Activated CD8-positive, alpha-beta memory T cell treated with anti-CD3 and anti-CD28 coated beads, Interleukin-2, amount 10 ng/mL, durations not matched to agents 7 days and 5 days (primary cell): ENCODE measurements at places on chromosomes 3 and 15.

GRCh38 chr3:29064085-29064484 lies 216.8 kb upstream of the RBMS3 start:
- no peak for DNase-seq

DNA sequence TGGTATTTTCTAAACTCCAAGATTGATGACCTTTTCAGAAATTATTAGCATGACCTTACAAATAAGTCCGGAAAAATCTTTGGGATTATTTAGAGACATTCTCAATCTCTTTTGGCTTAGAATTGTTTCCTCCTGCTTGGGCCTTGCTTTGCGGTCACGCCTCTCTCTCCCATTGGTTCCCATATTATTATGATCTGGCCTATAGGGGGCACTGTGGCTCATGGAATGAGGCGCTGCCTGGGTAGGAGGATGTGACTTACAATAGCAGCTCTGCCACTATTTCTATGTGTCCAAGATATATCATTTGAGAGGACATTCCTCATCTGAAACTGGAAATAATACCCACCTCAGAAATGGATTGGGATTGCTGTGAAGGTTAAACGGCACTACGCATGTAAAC lies 464.9 kb downstream of the MFSD1 start:
- no peak for DNase-seq

- no peak for DNase-seq
These were observed 9.8 kb downstream of the ARPP19 start for GRCh38 chr15:52559022-52559421.

DNA sequence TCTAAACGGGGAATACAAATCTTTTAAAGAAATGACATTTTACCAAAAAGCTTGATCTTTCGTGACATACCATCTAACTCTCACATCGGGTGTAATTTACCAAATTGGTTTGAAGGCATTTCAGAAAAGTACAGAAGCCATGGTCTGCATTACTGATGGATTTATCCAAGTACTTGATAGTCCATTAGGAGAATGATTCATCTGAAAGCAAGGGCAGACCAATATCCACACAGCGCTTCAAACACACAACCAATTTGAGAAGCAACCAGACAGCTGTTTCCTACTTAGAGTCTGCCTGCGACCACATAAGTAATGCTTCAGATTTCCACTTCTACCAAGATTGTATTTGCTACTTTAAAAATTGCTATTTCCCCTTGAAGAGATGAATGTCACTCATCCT lies 697.6 kb upstream of the ALCAM start:
- no peak for DNase-seq
